ENCODE measurements at places on chromosomes 3 and 15.

DNA sequence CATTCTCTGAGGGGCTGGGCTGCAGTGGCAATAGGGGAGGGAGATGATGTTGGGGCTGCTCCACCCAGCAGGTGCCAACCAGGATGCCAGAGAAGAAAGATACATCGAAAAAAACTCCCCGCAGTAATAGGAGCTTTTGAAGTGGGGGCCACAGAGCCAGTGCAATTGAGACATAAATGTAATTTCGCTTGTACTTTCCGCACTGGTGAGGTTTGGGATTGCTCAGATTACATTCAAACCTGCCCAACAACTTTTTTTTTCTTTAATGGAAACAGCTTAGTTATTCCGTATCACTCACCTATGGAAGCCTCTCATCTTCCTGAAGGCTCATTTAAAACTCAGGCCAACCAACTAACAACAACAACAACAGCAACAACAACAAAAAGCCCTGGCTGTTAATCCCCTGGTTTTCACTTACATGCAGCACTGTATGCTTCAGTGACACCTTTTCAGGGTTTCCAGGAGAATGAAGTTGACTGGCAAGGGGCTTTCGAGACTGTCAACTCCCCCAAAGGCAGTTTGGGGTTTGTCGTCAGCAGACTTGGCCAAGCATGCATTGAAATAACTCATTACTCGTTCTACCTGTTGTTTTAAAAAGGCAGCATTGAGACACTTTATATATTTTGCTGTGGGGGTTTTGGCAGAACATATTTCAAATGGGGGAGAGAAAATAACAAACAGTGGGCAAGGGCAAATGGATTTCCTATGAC, 163.8 kb downstream of the EBLN2 start:
- DNase-seq, result no peak

GRCh38 chr15:101137312-101137940, 114.4 kb downstream of the CHSY1 start:
- DNase-seq, result no peak

DNA sequence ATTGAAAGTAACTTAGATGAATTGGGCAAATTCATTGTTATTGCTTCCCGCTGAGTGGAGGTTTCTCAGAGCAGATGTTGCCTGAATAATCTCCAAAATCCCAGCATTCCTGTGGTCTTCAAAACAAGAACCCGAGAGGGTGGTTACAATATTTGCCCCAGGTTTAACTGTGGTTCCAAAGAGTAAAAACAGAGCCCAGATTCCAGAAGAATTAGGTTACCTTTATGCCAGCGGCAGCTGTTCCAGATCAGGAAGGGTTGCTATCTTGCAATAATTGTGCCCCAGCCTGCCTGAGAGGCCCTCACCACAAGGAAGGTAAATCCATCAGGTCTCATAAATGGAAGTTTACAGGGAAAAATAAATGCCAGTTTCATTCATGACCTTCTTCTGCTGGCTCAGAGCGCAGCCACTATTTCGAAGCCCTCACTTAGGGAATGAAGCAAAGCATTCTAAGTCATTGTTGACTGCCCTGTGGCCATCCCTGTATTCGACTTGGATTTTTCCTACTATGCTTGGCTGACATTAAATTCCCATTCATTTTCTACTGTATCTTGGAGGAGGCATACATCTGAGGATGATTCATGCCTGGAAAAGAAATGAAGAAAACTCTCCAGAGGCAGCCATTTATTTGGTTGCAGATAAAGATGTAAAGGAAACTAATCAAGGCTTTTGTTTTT, 54.6 kb downstream of the SSUH2 start:
- peak; percentile 23 for DNase-seq

DNA sequence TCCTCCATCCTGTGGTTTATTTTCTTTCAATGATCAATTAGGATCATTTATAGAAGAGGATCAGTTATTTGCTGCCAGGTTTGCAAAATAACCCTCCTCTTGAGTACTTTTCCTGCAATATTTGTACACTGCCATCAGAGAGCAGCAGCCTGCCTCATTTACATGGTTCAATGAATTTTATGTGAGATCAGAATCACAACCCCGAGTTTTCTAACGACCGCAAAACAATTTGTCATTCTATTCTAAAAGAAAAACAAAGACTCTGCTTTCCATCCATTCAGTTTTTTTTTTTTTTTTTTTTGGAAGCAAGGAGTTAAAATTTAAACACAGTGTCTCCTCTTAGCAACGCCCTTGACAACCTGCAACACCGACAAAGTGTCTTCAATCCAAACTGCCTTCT, 146.9 kb downstream of the RAB11A start:
- DNase-seq, result no peak

DNA sequence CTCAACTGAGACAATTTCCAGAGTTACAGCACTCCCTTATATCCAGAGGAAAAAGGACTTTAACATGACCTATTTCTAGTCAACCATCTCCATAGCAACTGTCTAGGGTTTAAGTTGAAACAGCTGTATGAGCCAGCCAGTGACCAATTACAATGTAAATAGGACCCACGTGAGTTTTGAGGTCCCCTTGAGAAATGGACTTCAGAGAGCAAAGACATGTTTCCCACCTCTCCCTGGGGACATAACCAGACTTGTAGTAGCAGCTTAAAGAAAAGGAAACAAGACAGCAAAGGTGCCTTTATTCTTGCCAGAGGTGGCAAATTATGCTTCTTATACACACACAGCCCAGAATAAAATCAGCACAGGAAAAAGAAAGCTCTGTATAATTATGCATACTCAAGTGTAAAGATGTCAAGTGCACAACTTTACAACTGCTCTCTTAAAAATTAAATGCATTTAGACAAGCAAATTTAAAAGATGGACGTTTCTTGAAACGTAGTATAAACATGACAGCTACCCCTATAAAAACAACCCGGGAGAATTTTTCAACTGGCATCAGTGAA, 40.2 kb downstream of the SUMF1 start:
- DNase-seq, result peak; percentile 44

DNA sequence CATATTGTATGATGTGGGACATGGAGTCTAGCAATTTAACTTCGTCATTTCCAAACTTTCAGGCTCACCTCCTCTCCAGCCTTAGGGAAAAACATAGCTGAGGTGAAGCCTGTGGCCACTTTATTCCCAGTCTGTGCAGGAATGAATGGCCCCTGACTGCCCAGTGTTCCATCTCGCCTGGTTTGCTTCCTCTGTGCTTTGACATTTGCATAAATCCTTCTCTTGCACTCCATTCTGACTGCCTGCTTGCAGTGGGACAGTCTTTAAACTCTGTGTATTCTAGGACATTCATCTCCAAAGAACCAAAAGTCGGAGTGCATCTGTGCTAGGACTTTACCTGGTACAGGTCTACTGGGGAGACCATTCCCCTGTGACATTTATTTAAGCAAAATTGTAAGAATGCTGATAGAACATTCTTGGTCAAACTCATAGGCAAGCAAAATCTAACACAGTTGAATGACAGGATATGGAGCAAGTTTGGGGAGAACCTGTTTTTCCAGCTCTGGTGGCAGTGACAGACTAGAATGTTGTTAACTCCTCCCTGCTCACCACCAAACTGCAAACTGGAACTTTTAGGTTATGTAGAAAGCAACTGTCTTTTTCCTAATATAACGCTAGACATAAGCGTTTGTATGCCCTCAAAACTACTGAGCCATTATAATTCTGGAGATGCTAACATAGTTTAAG, 22.1 kb downstream of the TMED3 start:
- no peak for DNase-seq

GRCh38 chr3:14378415-14378814, 24.0 kb upstream of the SLC6A6 start:
- no peak for DNase-seq

GRCh38 chr15:77710206-77710605, 77.5 kb upstream of the LINGO1 start:
- DNase-seq, result no peak

GRCh38 chr3:161682715-161683114, 186.1 kb downstream of the OTOL1 start:
- DNase-seq, result no peak

GRCh38 chr3:177050501-177051237, 146.6 kb downstream of the TBL1XR1 start:
- peak; percentile 37 for DNase-seq

DNA sequence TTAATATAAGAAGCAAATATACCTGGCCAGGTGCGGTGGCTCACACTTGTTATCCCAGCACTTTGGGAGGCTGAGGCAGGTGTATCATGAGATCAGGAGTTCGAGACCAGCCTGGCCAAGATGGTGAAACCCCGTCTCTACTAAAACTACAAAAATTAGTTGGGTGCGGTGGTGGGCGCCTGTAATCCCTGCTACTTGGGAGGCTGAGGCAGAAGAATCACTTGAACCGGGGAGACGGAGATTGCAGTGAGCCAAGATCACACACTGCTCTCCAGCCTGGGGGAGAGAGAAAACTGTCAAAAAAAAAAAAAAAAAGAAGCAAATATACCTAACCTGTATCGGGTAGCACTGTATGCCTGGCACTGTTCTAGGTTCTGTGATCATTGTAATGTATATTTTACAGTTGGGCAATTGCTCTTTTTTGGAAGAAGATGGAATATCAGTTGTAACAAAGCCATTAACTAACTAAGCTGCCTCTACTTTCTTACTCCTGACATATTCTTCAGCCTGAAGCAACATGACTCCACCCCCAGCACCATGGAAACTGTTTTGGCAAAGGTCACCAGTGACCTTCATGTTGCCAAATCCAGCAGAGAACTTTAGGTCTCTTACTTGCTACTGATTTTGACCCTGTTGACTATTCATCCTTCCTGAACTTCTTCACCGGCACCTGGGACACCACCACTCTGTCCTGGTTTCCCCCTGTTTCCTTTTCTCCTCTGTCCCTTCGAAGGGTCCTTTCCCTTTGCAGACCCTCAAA, 203.8 kb downstream of the RPLP1 start:
- no peak for DNase-seq

- DNase-seq, result no peak
Measured at GRCh38 chr3:124492824-124493223, 237.4 kb upstream of the UMPS start.

GRCh38 chr3:134892761-134893160, 97.7 kb downstream of the EPHB1 start:
- no peak for DNase-seq

GRCh38 chr3:33250712-33251111, 26.5 kb upstream of the FBXL2 start:
- DNase-seq, result no peak

- no peak for DNase-seq
Measured at GRCh38 chr3:97825101-97825500, 3.3 kb downstream of the CRYBG3 start.

DNA sequence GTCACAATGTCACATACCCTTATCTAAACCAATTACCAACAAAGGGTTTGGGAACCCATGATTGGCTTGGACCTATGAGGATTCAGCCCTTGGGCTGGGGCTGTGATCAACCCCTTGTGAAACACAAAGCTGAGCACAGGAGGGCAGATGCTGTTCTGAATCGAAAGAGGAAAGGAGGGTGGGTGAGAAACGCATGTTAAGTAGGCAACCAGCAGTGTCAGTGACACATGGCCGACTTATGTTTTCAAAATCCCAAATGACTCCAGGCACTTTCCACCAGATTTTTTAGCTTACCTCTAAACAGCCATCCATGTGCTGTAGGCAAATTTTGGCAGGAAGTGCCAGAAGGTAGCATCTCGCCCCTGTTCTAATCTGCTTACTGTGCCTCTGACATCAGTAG, 34.1 kb upstream of the KLHL25 start:
- DNase-seq, result no peak

DNA sequence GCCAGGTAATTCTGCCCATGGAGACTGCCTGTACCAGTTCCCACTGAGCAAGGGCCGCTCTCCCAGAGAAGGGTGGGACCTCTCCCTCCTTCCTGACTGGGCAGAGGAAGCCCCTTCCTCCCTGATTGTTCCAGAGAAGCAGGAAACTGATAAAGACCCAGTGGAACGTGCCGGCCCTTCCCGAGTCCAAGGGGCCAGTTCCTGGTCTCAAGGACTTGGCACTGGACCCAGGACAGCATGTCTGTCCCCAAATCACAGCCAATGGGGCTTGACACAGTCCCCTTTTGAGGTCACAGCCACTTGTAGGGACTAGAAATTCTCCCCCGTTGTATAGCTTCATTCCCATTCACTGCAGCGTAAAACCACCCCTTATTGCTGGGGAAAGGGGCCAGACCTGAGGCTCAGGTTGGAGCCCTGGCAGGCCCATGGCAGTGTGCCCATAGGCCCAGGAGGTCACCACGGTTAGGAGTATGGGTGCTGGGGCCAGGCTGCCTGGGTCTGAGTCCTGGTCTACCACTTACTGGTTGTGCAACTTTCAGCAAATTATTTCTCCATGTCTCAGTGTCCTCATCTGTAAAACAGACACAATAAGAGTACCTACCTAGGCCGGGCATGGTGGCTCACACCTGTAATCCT, 18.1 kb downstream of the CSRNP1 start:
- DNase-seq, result no peak

DNA sequence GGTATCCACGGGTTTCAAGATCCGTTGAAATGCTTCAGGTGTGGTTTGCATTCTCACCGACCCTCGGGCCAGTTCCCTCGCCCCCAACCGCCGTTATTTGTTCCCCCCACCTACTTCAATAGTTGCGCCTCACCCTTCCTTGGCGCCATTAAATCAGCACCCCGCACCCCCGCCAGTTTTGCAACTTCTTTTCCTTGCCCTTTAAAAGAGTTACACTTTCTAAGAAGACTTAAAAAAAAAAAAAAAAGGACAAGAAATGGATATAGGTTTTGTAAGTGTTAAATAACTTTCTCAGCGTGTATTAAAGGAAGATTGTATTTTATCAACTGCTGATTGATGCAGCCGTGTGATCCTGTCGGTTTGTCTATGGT, 87.2 kb downstream of the NR2F2 start:
- no peak for DNase-seq

DNA sequence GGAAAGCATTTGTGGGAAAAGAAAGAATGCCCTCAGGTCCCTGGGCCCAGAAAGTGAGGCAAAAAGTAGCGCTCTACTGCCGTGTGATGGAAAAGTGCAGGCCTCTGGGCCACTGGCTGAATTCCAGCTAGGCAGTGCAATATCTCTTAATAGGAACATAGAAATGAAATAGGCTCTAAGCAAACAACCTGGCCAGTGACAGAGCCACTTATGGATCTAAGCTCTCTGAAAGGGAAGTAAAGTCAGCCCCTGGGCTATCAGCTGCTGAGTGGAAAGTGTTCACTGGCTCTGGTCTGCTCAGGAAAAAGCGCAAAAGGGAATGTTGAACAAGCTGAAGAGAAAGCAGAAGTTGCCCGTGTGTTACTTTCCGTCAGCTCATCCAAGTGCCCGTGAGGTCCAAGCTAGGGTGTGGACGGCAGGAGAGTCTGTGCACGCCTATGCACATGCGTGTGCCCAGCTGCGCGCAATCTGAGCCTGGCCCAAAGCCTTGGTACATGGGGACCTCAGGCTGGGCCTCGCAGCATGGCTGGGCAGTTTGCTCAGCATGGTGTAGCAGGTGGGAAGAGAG, 74.0 kb upstream of the RAD18 start:
- DNase-seq, result no peak

DNA sequence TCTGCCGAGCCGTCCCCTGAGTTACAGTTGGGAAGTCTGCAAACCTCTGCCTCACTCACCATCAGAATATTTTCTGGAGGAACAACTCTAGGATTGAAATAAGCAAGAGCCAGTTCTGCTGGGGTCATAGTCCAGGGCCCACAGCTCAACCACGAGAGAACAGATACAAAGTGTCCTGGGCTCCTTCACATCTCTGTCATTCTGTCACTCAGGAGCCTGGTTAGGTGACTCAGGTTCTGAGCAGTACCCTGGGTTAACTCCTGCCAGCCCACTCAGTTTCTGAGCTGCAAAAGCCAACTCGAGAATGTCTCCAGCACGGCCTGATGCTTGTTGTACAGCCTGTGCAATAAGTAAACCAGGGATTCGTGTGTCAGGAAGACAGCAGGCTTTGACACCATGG, 155.7 kb downstream of the SLCO3A1 start:
- no peak for DNase-seq

- DNase-seq, result no peak
Measured at GRCh38 chr3:183560607-183561006, 5.1 kb upstream of the KLHL6 start.
